ENCODE measurements at places on chromosomes 13 and 19.

- DNase-seq: no peak
Measured at GRCh38 chr13:103758222-103758621, 692.0 kb upstream of the SLC10A2 start.

DNA sequence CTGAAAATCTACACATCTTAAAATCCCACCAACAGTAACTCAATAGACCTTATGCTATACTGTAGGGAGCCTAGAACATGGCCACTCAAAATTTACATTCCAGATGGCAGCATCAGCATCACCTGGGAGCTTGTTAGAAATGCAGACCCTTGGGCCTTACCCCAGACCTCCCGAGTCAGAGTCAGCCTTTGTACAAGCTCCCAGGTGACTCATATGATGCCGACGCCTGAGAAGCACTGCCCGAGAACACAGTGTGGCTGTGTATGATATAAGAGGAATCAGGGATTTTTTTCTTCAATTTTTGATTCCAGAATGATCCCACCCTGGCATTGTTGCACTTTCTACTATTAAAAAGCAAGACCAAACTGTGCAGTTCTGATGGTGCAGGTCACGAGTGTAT is 35.9 kb upstream of the CNMD start:
- no peak for DNase-seq

DNA sequence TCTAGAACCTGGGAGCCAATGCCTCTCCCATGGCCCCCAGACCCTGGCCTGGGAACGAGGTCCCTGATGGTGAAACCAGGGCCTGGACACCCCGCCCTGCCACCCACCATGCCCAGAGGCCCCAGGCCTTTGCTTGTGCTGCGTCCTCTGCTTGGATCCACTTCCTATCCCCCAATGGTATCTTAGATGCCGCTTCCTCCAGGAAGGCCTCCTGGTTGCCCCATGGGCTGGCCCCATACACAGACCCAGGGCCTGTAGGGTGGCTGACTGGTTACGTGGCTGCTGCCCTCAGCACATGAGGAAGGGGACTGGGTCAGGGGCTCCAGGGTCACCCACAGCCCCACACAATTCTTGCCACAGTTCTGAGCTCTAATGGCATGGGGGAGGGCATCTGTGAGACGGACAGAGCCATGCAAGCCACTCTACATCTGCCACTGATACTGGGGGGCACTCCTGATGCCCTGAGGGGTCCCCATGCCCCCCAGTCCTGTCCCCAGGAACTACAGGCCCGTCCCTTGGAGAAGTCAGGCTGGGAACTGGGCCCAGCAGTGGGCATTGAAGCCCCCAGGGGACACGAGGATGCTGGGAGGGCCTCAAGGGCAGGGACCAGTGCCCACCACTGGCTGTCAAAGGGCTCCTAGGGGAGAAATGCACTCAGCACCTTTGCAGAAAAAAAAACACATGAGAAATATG is 5.0 kb downstream of the RPL36 start:
- DNase-seq: no peak

- DNase-seq: peak; percentile 70
Measured at GRCh38 chr19:55080968-55081769, 5.5 kb downstream of the EPS8L1 start.

DNA sequence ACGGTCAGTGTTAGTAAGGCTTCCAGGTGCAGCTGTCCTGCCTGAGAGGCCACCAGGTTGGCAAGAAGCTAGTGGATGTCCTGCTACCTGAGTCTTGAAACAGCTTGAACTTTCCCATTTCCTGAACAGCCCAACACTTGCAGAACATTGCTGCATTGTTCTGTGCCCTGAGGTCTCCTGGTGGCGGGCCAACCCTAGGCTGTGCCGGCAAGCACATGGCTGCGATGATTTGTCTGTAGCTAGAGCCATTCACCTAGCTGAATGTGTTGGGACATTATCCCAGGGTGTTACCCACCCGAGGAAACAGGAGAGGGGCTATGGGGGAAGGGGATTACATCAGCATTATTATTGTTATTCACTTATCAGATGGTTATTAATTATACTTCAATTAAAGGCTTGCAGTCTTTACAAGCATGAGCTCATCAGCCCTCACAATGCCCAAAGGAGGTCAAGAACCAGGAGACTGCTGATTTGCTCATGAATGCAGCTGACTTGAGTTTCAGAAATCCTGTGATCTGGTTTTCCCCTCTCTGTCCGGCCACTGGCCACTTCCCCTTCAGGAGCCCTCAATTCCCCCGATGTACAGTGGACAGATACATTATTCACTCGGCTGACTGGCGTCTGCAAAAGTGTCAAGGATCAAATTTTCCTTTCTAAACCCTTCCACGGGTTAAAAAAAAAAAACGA is 187.6 kb upstream of the TSC22D1 start:
- no peak for DNase-seq

DNA sequence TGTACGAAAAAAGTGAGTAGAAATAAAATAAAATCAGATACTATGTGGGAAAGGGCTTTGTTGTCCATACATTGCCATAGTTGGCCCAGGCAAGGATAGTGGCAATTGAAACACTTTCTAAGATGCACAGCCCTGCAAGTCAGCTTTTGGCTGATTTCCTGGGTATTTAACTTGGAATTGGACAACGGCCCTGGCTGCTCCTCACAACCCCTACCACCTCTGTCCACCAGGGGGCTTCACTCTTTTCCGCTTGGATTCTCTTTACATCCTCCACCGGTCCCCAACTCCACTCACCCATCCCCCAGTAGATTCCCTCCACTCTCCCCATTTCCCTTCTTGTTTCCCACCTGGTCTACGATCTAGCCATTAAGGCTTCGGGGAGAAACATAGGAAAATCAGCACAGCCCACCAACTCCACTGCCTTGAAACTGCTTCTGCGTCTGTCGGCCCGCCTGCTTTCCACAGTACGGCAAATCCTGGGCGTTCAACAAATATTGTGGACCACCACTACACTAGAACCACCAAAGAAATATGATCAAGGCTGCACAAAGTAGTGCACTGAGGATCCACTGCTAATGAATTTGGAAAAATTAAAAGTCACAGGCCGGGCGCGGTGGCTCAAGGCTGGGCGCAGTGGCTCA is 48.6 kb upstream of the GTF3A start:
- DNase-seq: peak; percentile 38

DNA sequence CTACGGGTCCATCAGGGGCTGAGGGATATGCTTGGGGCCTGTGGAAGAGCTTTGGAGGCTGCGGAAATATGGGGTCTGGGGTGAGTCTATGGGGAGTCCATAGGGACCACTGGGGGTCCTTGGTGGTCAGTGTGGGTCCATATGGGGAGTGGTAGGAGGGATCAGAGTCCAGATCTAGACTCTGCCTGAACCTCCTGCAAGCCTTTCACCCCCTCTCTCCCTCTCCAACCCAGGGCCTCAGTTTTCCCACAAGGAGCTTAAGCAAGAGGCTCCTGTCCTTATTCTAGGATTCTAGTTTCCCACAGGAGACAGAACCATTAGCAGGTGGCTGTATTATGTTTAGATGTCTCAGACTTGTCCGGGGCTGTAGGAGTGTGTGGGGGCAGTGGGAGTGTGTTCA is 161.9 kb upstream of the TSHZ3 start:
- DNase-seq: no peak

GRCh38 chr13:24822640-24823039 is 58.7 kb downstream of the RNF17 start:
- no peak for DNase-seq

GRCh38 chr19:30078381-30078910 is 136.4 kb downstream of the URI1 start:
- no peak for DNase-seq

DNA sequence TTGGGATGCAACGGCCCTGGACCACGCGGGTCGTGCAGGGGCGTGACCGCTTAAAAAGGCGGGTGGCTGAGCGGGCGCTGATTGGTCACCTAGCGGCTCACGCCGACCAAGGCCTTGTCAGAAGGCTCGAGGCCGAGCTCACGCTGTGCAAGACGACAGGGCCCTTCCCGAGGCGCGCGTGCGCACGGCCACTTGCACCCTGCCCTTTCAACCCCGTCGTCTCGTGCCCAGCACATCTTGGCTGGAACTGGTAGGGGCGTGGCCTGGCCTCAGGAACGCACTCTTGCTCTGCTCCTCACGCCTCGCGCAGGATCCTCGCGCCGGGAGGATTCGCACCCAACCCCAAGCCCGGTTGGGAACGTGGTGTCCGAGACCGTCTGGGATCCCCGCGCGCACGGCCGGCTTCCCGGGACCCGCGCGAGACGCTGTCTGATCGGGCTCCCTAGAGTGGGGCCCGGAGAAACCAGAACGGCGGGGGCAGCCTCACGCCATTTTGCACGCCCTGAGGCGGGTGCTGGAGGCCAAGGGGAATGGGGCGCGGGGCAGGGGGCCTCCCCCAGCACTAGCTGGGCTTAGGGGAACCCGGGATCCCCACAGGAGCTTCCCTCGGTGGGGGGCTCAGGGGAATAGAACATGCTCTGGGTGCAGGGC is at the start of gene MEIOSIN:
Gene MEIOSIN, plus strand, starts transcription at position 280 of the 651 bp plus-strand sequence. CDS start 1,938 bp downstream, outside the sequence.
- DNase-seq: no peak

GRCh38 chr19:43395561-43395960 is 19.1 kb upstream of the TEX101 start:
- no peak for DNase-seq

GRCh38 chr19:3830621-3831589 is 37.9 kb downstream of the ZFR2 start:
- no peak for DNase-seq

DNA sequence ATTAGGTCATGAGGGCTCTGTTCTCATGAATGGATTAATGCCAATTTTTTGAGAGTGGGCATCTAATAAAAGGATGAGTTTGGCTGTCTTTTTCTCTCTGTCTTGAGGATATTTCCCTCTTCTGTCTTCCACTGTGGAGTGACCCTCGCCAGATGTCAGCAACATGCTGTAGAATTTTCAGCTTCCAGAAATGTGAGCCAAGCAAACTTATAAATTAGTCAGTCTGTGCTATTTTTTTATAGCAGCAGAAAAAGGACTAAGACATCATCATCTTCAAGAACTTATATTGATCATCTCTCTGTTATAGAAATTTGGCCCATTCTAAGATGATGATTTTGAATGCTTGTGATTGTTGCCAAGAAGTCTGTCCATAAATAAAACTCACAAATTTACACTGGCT is 431.4 kb downstream of the FGF9 start:
- no peak for DNase-seq

- no peak for DNase-seq
Measured at GRCh38 chr13:113562085-113562749, 22.3 kb upstream of the TFDP1 start.

- DNase-seq: no peak
Measured at GRCh38 chr13:32588736-32589135, 2.5 kb downstream of the PDS5B start.

- no peak for DNase-seq
Measured at GRCh38 chr19:40611096-40611495, 9.9 kb downstream of the LTBP4 start.

DNA sequence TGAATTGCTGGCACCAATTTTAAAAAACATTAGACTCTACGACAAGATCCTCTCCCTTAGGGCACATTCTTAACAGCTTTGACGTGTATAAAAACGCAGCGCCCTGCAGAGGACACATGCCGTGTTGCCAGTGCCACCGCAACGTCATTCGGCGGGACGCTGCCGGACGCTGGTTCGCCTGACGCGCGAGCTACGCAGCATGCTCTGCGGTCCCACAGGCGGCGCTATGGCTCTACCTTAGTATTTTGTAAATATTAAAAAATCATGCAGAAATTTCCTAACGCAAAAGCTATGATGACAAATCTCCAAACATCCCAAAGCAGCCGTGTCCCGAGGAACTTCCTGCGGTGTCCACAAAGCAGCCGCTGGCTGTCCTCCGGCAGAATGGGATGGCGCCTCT is 4.2 kb upstream of the ADPRHL1 start:
- no peak for DNase-seq

- DNase-seq: no peak
Measured at GRCh38 chr19:36028313-36029041, 4.2 kb downstream of the CLIP3 start.

DNA sequence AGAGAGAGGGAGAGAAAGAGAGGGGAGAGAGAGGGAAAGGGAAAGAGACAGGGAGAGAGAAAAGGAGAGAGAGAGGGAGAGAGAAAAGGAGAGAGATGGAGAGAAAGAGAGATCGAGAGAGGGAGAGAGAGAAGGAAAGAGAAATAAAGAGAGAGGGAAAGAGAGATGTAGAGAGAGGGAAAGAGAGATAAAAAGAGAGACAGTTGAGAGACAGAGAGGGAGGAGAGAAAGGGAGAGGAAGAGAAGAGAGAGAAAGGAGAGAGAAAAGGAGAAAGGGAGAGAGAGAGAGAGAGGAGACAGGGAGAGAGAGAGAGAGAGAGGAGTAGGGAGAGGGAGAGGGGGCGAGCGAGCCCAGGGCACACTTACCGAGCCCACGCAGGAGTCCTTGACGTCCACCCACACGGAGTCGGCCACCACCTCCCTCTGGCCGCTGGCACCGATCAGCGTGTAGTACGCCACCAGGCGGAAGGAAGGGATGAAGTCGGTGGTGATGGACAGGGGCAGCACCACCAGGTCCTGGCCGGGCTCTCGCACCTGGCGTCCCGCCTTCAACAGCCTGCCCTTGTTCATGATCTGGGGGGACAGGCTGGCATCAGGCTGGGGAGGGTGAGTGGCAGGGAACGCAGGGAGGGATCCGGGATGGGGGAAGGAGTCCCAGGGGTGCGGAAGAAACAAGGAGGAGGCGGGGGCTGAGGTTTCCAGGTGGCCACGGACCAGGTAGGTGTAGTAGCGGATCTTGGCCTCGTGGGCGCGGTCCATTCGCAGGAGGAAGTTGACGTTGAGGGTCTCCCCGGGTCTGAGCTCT is 10.0 kb downstream of the C3 start:
- no peak for DNase-seq

DNA sequence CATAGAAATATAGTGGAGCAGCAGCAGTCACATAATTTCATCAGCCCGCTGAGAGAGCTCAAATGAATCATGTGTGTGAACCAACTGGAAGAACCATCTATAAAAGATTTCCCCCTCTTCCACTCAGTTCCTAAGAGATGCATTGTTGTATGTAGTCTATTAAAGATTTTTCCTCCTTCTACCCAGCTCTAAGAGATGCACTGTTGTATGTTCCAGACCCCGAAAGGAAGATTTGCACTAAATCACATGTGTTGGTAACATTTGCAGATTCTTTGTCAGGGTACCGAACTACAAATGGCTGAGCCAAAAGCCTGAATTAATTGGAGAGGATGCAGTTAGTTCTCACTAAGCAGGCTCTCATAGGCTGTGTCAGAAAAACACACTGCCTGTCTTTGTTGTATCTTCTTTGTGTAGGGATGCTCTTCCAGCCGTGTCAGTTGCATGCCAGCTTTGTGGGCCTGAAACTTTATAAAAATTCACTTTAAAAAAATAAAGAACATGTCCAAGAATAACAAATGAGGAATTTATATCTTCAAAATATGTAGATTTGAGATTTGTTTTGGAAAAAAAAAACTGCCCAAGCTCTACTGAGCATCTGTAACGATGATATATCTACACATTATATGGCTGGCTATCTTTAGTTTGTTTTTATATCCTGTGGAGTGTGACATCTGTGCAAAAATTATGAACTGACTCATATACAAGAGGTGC is 223.1 kb downstream of the MZT1 start:
- no peak for DNase-seq

DNA sequence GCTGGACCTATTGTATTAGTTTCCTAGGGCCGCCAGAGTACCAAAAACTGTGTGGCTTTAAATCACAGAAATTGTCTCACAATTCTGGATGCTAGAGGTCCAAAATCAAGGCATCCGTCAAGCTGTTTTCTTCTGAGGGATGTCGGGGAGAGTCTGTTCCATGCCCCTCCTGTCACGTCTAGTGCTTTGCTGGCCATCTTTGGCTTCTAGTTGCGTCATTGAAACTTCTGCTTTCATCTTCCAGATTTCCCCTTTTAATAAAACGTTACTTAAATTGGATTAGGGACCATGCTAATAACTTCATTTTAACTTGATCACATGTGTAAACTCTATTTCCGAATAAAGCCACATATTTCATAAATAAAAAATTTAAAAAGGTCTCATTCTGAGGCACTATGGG is 47.5 kb downstream of the TRPM4 start:
- no peak for DNase-seq

- no peak for DNase-seq
Measured at GRCh38 chr13:48644141-48644540, 9.6 kb upstream of the CYSLTR2 start.

Measured in stimulated activated CD4-positive, alpha-beta T cell treated with anti-CD3 and anti-CD28 coated beads, TNF-alpha, amount 100 ng/mL, for 1 hour (primary cell).